Left cardiac atrium (tissue), 4 donors: ENCODE measurements at places on chromosomes 1 and 21. TPM values are rescaled to one million over a fixed set of nuclear protein-coding genes. Genes with fewer than 3 reads are reported as not detected.

DNA sequence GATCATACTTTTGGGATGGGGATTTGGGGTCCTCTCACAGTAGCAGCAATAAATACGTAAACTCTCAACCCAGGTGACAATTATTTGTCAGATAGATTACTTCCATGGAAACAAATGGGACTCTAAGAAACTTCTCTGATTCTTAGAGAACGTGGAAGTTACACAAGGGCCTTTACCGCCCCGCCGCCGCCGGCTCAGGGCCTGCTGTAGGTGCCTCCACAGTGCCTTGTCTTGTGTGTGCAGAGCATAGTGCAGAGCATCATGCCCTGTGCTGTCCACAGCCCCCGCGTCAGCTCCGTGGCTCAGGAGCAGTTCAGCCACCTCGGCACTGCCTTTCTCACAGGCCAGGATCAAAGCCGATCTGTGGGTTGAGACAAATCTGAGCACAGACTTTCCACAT is 11.0 kb downstream of the ANKRD35 start:
- DNase-seq, result no peak

DNA sequence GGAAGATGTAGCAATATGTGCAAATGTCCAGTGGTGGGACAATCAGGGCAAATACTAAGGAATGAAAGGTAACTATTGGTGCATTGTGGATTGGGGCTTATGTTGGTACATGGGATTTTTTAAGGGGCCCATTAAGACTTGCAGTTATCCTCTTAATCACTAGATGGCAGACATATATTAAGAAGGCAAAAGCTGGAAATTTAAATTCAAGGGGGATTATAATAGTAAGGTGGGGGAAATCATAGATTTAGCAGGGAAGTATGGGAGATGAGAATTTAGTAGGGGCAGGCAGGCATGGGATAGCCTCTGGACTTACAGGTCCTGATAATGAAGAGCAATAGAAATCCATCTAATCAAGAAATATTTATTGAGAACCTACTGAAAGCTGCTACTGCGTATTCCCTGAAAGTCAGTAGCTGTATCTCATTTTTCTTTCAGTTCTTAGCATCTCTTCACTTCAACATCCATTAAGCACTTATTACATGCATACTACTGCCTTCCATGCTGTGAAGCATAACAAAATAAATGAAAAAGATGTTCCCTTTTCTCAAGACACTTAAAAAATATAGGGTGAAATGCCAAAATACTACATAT is 251.8 kb downstream of the CRB1 start:
- no peak for DNase-seq

GRCh38 chr1:219533280-219533679 is 79.6 kb downstream of the ZC3H11B start:
- no peak for DNase-seq

DNA sequence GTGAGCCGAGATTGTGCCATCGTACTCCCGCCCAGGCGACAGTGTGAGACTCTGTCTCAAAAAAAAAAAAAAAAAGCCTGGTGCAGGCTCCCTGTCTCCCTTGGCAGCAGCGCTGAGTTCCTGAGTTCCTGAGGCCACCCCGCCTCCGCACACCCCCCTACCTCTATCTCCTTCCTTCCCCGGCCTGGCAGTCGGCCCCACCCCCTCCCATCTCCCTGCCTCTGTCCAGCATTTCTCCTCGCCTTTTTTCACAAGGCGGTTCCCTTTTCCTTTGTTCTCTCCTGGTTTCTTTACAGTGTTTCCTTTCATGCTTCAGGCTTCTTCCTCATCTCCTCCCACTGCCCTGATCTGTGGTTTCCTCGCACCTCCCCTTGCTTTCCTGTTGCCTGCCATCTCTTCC is 2.7 kb downstream of the RORC start:
- peak; percentile 62 for DNase-seq

DNA sequence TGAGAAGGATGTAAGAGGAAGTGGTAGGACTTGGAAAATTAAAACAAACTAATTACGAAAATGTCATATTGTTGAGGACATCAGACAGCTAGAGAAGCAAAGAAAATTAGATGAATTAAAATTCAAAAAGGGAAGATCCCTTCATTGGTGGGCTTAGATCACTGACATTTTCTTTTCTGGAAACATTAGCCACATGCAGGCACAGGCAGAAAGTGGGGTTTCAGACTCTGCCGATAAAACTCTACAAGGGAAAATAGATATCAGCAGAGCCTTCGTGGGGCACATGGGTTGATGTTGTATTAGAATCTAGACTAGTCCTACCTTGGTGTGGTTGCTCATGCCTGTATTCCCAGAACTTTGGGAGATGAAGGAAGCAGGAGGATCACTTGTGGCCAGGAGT is 12.4 kb upstream of the RGS1 start:
- DNase-seq, result no peak

DNA sequence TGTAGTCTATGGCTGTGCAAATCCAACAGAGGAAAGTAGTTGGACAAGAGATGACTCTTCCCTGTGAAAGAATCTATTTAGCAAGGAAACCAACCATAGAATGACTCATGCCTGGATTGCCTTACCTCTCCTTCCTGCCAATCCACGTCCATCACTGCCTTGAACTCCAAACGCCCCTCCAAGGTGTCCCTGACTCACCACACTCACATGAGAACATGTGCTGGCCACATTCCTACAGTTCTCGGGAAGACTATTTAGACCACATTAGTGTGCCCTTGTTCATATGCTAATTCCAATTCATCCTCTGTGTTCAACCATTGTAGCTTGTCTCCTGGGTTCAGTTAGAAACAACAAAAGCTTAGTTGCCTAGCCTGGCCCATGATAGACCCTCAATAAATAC is 157.3 kb downstream of the SLC30A10 start:
- no peak for DNase-seq

- DNase-seq, result peak; percentile 25
Observed at GRCh38 chr21:45004481-45005247, 64.8 kb downstream of the SLX9 start.

DNA sequence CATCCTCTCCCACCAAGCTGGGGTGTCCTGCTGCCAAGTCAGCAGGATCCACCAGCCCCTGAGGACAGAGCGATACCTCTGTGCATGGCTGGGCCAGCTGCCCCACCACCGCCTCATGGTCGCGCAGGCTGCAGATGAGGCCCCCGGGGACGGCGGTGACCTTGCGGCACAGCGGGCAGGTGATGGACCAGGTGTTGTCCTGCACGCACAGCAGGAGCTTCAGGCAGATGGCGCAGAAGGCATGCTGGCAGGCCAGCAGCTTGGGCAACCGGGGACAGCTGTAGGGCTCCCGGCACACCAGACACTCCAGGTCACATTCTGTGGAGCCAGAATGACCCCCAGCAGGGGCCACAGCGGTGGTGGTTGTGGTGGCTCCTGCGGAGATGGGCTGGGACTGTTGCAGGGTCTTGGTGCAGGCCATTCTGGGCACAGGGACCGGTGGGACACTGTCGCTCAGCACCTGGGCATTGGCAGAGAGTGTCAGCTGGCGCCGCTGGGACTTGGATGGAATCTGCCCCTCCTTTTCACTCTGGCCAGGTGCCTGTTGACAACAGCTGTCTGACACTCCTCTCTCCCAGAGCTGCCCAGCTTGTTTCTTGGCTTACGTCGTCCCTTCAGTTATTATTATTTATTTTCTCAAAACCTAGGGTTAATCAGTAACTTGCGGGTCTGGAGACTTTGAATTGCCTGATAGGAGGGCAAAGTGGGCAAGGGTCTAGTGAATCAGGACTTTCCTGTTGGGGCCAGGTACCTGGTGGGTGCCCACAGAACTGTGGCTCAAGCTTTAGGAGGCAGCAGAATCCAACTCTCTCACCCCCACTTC is at the start of gene RNF186:
TSS of gene RNF186 (minus strand) at position 603 of the 823 bp plus-strand sequence. CDS start at position 421, 182 bp downstream.
- no peak for DNase-seq

DNA sequence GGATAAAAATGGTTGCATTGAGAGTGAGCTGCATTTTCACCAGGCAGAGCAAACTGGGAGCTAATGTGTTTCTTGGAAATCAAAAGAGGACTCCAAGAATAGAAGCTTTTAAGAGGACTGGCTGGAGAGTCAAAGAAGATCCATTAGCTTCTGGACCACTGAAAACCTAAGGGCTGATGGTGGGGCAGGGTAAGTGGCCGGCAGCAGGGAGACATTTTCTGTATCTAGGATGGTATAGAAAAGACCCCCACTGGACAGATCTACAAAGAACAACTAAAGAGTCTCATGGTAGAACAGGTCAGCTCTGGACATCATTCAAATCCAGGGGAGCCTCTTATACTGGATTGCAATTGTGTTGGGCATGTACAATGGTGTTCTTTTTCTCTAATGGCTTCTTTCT is 262.3 kb downstream of the PTGER3 start:
- no peak for DNase-seq

DNA sequence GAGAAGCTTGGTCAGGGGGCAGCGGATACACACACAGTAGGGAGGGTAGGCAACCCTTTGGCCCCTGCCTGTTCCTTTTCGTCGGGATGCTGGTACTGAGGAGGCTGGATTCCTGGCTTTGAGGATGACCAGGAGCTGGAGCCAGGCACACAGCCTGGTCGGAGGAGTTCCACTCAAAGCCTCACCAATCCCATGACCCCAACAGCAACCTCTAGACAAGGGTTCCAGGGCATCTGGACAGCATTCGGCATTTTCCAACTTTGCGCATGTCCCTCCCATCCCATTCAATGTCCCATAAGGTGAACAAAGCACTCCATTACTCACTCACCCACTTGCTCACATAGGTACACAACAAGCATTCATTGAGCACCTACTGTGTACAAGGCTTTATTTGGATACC is 42.6 kb upstream of the HMGB4 start:
- DNase-seq, result no peak

DNA sequence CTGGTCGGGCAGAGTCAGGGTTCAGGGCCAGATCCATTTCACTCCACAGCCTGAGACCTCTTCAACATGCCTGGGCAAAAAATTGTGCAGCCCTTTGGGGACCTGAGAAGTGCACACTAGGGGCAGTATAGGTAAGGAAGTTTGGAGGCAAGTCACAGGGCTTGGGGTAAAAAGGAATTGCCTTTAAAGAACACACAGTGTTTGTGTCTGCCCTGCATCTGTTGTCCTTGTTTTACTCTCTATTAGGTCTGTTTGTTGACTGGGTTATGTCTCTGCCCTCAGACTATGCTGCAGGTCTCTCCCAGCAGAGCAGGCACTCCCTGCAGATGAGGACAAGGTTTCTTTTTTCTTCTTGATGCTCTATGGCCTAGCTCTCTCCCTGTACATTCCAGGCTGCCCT is 22.0 kb downstream of the LDLRAD2 start:
- no peak for DNase-seq

DNA sequence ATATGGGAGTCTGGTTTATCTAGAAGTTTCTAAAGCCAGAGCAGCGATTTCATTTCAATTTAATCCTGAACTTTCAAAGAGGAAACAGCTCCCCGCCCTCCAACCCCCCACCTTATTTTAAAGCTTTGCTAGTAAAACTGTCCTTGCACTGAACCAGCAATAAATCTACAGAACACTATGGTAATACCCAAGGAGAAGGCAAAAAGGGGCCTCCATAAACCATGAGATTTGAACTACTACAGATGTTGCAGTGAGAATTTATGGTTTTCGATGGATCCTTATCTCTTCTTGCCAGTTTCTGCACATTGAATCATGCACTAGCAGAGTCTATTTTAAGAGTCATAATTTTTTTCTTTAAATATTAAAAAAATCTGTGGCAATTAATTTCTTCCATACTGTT is 64.8 kb upstream of the BEND5 start:
- DNase-seq, result no peak

DNA sequence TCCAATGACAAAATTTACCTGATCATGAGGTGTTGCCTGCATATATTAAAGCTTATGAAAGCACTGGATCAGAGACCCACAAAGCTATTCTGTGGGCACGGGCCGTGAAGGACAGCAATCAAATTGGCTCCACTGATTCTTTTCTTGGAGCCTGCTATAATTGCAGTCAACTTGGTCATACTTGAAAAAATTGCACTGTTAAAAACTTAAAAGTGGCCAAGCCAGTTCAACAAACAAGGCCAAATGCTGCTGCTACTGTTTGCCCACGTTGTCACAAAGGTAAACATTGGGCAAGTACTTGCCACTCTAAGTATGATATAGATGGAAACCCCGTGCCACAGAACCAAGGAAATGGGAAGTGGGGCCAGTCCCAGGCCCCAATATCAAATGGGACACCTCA is 37.8 kb downstream of the CYP4A11 start:
- DNase-seq, result no peak

GRCh38 chr1:2234762-2235113 is 6.6 kb downstream of the SKI start:
- DNase-seq, result no peak

DNA sequence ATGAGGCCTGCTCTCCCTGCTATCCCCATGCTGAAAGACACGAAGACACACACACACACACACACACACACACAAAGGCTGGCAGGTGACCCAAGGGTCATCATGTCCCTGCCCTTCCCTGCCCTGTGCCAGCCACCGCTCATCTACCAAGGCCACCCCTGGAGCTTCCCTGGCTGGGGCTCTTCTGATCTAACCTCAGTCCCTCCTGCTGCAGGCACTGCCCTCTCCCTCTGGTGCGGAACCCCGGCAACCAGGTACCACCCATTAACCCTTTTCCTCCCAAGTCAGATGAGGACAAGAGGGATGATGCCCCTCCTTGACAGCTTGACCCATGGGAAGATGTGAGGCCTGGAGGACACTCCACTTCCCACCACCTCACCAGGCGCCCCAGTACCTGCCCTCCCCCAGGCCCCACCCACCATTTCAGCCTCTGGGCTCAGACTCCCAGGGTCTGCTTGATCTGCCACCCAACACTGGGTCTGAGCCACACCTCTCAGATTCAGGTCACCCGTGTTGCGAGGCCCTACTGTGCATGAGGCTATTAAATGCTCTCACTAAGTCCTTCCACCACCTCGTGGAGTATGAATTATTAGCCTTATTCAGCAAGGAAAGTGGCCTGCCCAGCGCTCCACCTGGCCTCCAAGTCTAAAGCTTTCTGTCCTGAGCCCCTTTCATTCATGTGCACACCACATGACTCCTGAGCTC is 2.5 kb downstream of the SDC3 start:
- DNase-seq, result no peak

The RGS13 gene
- total RNA-seq, result 0.32 TPM

The LSM10 gene
- total RNA-seq, result 59.2 TPM

The APOBEC4 gene
- total RNA-seq, result not detected

The OPRD1 gene
- total RNA-seq, result not detected

The S100A7 gene
- not detected for total RNA-seq

The MAGI3 gene
- total RNA-seq, result 7.2 TPM

The RGS16 gene
- total RNA-seq, result 3.3 TPM
